Stimulated activated CD8-positive, alpha-beta memory T cell treated with anti-CD3 and anti-CD28 coated beads, Interleukin-4, amount 100 ng/mL, for 1 hour (primary cell): ENCODE measurements at places on chromosomes 7 and 10.

- DNase-seq: no peak
Observed at GRCh38 chr10:43824934-43825333, 176.3 kb upstream of the ZNF32 start.

GRCh38 chr7:142749218-142749993, at the start of gene PRSS1:
Gene PRSS1 (plus strand): TSS chr7:142749472. CDS start chr7:142749485, 13 bp downstream.
- no peak for DNase-seq

- no peak for DNase-seq
Observed at GRCh38 chr10:26698909-26699308, 1.4 kb downstream of the PDSS1 start.

DNA sequence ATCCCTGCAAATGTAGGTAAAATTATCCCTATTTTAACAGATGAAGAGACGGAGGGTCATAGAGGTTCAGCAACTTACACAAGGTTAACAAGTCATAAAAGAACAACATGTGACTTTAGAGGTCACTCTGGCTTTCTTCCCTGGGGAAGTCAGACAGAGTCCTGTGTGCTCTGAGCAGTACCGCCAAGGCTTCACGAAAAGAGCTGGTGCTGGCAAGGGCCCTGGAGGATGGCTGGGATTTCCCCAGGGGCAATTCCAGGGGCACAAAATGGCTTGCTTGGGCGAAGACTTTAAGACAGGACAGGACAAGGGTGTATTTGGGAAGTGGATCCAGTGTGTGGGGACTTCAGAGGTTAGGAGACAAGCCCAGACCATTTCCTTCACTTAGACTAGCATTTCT, 144.1 kb downstream of the PIP4K2A start:
- DNase-seq: no peak

- DNase-seq: no peak
Observed at GRCh38 chr7:117323305-117323850, 520 bp upstream of the WNT2 start.

DNA sequence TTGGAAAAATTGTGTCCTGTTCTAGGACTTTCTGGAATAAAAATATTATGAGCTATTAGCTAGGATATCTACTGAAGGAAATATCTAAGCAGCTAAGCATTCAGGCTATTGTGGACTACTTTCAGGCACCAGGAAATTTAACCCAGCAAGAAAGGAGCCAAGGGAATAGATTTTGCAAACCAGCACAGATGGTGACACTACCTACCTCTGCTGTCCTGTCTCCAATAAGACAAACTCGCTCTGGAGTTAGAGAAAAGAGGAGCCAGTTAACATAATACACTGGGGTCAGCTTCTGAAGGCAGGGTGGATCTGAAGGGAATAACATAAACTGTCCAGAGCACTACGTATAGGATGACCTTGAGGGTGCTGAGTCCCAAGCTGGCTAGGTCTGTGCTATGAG, 223.7 kb upstream of the PRSS58 start:
- DNase-seq: no peak

GRCh38 chr7:133690740-133691139, 436.4 kb upstream of the LRGUK start:
- no peak for DNase-seq

DNA sequence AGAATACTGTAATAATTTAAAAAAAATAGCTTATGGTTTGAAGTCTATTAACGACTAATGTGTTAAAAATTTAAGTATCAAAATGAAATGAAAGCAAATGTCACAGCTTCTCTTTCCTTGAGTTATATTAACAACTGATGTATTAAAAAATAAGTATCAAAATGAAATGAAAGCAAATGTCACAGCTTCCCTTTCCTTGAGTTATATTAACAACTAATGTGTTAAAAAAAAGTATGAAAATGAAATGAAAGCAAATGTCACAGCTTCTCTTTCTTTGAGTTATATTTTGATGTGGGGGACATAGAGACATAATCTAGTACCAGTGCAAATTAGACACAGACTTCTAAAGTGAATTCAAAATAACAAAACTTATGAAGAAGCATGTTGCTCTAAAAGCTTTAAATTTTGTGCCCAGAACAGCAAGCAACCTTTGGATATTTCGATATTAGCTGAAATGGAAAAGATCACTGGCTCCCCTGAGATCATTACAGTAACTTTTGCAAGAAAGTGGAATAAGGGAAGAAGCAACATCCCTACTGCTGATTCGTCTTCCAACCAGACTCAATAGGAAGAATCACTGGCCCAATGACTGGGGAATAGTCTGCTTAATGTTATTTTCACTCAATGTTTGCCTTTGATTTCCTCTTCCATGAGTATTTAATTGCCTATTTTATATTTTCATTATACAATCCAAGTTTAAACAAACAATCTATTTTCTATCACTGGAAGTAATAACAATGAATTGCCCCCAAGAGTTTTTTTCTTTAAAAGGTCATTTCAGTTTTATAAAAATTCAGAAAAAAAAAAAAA, 8.0 kb downstream of the SKAP2 start:
- no peak for DNase-seq

- DNase-seq: no peak
Observed at GRCh38 chr7:70849580-70850235, 282.2 kb upstream of the GALNT17 start.

DNA sequence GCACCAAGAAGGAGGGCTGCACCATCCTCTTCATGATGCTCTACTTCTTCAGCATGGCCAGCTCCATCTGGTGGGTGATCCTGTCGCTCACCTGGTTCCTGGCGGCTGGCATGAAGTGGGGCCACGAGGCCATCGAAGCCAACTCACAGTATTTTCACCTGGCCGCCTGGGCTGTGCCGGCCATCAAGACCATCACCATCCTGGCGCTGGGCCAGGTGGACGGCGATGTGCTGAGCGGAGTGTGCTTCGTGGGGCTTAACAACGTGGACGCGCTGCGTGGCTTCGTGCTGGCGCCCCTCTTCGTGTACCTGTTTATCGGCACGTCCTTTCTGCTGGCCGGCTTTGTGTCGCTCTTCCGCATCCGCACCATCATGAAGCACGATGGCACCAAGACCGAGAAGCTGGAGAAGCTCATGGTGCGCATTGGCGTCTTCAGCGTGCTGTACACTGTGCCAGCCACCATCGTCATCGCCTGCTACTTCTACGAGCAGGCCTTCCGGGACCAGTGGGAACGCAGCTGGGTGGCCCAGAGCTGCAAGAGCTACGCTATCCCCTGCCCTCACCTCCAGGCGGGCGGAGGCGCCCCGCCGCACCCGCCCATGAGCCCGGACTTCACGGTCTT, 1.9 kb downstream of the FZD1 start:
- no peak for DNase-seq

- DNase-seq: no peak
Observed at GRCh38 chr7:37208528-37208927, 240.1 kb downstream of the ELMO1 start.
